Umbilical cord (tissue), 2 donors: ENCODE measurements at places on chromosomes 4 and X. TPM values are rescaled to one million over a fixed set of nuclear protein-coding genes. Genes with fewer than 3 reads are reported as not detected.

GRCh38 chrX:103918050-103918449 is 44.4 kb upstream of the TMSB15B start:
- peak; percentile 57 for DNase-seq

- no peak for DNase-seq
Measured at GRCh38 chr4:19993242-19993641, 258.5 kb upstream of the SLIT2 start.

GRCh38 chrX:3124031-3124430 is 82.8 kb downstream of the ARSF start:
- peak; percentile 12 for DNase-seq

DNA sequence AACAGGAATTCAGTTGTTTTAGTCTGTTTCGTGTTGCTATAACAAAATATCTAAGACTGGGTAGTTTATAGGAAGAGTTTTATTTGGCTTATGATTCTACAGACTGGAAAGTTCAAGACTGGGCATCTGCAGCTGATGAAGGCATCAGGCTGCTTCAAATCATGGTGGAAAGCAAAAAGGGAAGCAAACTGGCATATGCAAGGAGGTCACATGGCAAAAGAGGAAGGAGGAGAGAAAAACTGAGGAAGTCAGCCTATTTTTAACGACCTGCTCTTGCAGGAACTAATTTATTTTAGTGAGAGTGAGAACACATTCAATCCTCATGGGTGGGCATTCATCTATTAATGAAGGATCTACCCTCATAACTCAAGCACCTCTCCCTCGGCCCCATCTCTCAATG is 363.1 kb upstream of the HS3ST1 start:
- DNase-seq: no peak

GRCh38 chr4:2954358-2955185 is 8.6 kb downstream of the NOP14 start:
- no peak for DNase-seq

DNA sequence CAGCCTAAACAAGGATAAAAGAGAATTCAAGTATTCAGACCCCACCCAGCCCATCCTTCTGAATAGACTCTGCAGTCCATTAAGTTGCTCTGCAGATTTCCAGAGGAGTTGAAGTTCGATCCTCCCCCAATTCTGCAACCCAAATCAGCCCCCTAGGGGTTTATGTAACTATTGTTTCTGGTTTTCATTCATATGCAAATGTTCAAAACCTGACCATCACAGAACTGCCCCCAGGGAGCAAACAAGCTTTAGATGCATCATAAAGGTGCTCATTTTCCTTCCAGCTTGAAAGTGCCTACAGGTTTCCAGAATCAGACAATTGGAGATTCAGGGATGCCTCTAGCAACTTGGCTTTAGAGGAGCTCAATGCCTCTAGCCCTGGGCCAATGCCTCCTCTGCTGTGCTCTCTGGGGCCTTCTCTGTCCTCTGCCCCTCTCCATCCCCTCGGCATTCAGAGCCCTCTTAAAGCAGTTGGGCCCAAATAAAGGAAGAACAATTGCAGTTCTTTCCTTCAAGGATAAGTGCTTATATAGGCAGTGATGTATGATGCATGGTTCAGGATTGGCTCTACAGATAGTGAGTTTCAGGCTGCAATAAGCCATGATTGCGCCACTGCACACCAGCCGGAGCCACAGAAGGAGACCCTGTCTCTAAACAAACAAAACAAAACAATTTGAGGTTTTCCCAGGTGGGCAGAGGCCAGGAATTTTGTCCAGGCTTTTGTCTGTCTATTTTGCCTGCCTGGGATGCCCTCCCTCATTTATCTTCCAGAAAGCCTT is 23.5 kb upstream of the SPINK2 start:
- DNase-seq: no peak

- DNase-seq: no peak
Measured at GRCh38 chrX:154013614-154014360, 5.9 kb downstream of the IRAK1 start.

DNA sequence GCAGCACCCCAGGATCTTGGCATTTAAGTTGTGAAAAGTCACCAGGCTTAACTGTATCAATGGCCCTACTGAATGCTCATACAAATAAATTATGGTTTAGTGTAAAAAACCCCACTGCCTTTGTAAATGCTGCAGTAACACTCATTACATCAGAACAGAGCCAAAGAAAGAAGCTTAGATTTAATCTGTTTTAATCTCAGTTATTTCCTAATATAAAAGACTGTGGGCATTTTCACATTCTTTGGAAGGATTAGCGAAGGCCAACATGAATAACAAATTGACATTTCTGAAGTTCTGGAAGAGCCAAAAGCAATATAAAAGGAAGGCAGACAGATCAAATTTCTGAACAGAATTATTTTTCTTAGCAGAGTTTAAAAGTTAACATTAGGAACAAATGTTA is 140.0 kb upstream of the HCCS start:
- no peak for DNase-seq

DNA sequence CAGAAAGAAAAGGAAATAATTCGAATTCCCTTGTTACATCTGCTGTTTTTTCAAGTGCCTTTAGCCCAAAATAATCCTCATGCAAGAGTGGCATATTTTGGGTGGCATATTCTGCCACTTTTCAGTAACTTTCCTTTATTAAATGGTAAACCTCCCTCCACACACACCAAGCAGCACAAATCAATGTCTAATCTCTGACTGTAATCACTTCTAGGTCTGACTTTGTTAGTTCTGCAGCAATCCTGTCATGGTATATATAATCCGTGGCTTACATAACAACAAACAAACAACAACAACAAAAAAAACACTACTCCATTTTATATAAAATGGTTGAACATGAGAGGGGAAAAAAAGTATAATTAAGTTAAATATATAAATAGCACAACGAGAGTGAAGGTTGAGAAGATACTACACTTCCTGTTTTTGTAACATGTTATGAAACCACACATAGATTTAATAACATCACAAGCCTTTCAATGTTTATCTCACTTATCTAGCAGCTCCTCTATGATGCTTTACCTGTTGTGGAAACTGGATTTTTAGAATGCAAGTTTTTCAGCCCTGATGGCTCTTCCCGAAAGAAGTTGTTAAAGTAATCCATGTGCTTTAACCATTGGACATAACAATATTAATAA is 715.4 kb downstream of the GRXCR1 start:
- no peak for DNase-seq

GRCh38 chr4:82652062-82652461 is 90.3 kb upstream of the TMEM150C start:
- DNase-seq: no peak

ZFP92 gene
- total RNA-seq: 5.1 TPM

ITIH6 gene
- 0.48 TPM for total RNA-seq

DUSP21 gene
- total RNA-seq: 0.72 TPM
